RPMI7951 (cell line): ENCODE measurements at places on chromosomes 16 and 17. TPM values are rescaled to one million over a fixed set of nuclear protein-coding genes. Genes with fewer than 3 reads are reported as not detected.
A peak's percentile ranks its signal among the peaks of the same experiment; 100 is the strongest.

Gene HEXD
- total RNA-seq: 2.4 and 3.0 TPM in 2 replicates

DNA sequence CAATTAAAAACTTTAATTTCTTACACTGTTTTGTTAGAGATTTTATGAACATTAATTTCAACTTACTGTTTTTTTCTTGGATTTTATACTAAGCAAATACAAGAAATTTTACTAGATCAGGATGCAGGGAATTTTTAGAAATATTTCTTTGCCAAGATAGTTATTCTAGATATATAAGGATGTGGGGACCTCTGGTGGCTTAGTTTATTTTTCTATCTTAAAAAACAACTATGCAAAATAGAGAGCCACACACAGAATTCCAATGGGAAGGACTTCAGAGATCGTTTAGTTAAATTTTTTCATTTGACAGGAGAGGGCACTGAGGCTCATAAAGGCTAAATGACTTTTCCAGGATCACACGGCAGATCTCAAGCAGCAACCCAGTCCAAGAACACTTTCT is 23.0 kb upstream of the CAPNS2 start:
- DNase-seq: peak; percentile 35

Gene KRTAP9-2
- not detected in 2 replicates for total RNA-seq

Gene FOXL1
- total RNA-seq: 4.3 and 5.7 TPM in 2 replicates
